ENCODE measurements at places on chromosomes 2 and 18.

- no peak for DNase-seq
Observed at GRCh38 chr2:20737505-20737904, 70.6 kb downstream of the GDF7 start.

GRCh38 chr2:230773039-230773773, 60.6 kb downstream of the CAB39 start:
- no peak for DNase-seq

DNA sequence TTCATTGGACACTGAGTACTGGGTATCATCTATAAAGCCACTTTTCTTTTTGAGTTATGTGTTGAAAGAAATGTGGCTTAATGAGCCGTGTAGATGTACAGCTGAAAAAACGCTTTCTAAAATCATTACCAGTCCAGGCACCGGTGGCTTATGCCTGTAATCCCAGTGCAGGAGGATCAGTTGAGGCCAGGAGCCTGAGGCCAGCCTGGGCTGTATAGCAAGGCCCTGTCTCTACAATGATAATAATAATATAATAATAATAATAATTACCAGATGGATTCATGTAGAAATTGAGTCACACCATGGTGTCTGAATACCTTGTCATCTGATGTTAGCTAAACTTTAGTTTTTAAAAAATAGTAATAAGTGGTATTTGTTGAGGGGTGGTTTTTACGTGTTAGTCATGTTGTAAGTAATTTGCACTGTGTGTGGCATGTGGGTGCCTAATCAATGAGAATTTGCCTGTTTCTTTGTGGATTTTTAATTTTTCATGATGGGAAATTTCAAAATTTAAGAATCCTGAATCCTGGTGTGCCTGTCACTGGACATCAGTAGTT, 30.1 kb downstream of the NCK2 start:
- DNase-seq, result no peak

- no peak for DNase-seq
Observed at GRCh38 chr2:193187816-193188215, 993.1 kb upstream of the TMEFF2 start.

- no peak for DNase-seq
Observed at GRCh38 chr2:100967716-100968115, 34.4 kb upstream of the RPL31 start.

- no peak for DNase-seq
Observed at GRCh38 chr2:158047156-158047611, 54.5 kb upstream of the UPP2 start.

DNA sequence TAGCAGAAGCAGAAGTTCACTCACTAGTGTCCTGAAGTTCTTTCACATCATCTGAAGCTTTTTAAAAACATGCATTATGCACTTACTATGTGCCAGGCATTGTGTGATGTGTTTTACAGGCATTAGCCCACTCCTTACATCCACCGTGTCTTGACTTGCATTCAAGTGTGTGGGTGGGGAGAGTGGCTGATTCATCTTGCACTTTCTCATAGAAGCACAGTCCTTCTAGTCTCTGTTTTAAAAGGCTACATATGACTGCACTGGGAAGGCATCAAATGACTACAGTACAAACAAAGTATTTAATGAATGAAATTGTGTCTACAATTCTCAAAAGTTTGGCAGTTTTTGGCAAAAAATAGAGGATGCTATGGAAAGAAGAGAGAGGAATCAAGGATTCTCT, 21.6 kb upstream of the DSC3 start:
- DNase-seq, result no peak

DNA sequence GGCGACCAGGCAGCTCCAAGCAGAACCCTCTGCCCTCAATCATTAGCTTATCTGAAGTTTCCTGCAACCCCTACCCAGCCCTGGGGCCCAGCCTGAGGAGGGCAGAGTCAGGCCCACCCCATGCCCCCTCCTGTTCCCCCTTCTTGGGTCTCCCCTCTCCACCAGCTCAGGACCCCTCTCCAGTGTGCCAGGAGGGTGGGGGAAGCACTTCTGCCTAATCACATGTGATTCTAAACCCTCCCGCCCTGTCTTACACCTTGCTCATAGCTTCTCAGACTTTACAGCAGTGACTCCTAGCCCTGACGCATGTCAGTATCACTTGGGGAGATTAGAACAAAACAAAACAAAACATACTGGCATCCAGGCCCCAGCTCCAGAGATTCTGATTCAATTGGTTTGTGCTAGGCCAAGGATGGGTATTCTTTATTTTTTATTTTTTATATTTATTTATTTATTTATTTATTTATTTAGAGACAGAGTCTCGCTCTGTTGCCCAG, 42.5 kb upstream of the ASAP2 start:
- no peak for DNase-seq

DNA sequence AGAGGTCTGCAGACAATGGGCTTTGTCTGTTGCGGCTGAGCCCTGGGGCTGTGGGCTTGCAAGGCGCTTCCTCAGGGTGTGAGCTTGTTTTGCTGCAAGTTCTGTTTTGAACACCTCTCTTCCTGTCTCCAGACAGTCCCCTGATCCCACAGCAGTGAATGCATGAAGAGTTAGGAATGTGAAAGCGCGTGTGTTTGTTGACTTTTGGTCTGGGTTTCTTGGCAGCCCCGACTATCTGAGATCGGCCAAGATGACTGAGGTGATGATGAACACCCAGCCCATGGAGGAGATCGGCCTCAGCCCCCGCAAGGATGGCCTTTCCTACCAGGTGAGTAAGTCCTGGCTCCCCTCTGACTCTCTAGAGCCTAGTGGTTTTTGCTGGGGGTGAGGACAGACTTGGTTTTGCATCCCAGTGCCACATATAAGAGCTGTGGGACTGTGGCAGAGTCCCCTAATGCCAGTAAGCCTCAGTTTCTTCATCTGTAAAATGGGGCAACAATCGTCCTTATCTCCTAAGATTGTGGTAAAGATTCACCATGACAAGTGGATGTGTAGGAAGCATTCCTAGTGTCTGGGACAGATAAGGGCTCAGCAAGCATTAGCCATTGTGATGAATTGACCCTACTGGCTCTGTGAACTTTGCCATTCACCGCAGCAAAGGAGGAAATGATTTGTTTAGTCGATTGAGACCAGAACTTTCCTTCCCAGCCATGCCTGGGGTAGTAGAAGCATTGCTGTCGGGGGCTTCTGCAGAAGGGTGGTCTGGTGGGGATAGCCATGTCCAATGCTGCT, 3.0 kb downstream of the LBH start:
- DNase-seq, result no peak

GRCh38 chr2:241187918-241188234, 601 bp upstream of the ANO7 start:
- no peak for DNase-seq

GRCh38 chr2:58730764-58731487, 489.8 kb upstream of the FANCL start:
- no peak for DNase-seq

DNA sequence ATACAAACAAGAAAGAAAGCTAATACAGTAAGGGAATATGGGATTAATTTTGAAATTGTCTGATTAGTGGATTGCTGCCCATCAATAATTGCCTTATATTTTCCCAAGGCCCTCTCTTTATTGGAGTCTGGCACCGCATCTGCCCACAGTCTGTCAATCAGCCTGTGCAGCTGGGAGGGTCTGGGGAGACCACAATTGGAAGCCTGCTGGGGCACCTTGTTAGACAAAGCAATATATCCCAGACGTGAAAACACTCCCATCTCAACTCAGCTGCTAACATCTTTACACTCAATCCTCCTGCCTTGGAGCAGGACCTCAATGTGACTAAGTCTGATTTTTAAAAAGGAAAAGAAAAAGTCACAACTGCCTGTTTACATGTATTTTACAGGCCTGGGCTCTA, 258.6 kb downstream of the SRBD1 start:
- no peak for DNase-seq

DNA sequence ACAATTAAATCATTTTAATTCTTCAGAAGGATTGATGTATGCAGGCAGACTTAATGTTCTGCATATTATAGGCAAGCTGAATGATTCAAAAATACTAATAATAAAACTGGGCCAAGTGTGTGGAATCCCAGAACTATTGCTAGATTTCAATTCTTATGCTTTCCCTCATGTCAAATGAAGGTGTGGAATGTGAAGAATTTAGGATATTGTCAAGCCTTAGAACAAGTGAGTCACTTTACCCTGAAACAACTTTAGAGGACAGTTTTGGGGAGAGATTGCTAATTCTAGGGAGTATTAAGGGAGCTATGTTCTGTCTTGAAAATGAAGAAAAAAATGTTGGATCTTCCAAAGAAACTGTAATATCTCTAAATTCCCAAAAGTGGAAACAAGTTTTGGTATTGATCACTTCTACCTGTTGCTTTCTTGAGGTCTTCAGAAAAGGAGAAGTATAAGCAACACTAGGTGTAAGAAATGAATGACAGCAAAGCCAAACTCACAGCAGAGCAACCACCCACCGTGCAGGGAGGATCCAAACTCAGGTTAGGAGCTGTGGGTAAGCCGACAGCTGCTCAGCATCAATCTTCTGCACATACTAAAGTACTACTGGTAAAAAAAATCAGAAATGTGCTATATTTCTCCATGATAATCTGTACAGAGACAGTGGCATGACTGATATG, 818.1 kb downstream of the SLC4A3 start:
- no peak for DNase-seq

DNA sequence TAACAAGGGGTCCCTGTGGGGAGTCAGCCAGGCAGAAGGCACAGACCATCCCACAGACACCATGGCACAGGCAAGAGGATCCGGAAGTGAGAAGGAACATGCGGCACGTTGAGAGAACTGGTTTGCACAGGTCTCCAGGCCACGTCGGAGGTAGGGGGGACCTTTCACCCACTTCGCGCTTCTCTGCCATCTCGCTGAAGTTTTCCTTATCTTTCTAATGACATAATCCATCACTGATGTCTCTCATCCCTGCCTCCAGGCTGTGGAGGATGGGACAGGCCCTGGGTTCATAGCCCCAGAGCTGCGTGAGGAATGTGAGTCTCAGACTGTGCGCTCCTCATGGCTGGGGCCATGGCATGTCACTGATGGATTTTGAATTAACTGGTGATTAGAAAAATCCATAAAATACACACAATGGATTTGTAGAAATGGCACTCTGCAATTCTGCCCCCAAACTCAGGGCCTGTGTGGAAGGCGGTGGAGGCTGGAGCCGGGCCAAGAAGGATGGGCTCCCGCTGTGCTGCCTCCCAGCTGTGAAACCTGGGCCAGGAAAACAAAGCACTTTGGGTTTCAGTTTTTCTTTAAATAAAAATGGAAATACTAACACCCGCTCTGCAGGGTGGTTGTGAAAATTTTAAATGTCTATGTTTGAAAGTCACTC, 113.3 kb upstream of the ALKAL2 start:
- DNase-seq, result no peak

DNA sequence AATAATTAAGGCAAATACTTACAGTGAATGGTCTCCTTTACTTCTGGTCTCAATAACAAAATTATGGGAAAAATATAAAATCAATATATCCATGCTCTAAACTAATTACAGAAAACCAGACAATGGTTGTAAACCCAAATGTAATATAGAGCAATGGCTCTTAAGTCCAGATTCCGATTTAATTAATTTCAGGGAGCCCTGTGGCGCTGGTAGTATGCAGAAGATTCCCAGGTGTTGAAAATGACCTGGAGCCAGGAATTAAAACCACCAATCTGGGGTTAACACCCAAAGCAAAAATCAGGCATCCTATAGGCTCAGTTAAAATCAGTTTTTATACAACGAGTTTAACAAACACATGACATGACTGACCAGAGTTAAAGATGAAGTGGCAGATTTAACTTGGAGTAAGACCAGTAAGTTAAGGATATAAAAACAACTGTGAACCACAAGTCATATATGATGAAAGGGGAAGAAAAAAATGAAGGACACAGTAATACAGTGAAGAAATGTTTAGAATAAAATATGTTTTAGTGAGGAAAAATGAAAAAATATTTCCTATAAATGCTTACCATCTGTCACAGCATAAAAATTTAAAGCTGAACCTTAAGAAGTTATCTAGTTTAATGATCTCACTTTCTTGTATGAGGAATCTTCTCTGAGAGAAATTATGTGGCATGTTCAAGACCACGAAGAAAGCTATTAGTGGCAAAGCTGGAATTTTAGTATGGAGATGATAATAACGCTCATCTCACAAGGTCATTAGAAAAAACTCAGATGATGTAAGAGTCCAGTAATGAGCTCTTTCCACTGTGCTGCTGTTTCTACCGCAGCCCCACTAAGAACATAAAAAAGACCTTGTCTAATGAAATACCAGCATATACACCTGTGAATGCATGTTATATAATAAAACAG, 45.8 kb upstream of the FLACC1 start:
- no peak for DNase-seq

DNA sequence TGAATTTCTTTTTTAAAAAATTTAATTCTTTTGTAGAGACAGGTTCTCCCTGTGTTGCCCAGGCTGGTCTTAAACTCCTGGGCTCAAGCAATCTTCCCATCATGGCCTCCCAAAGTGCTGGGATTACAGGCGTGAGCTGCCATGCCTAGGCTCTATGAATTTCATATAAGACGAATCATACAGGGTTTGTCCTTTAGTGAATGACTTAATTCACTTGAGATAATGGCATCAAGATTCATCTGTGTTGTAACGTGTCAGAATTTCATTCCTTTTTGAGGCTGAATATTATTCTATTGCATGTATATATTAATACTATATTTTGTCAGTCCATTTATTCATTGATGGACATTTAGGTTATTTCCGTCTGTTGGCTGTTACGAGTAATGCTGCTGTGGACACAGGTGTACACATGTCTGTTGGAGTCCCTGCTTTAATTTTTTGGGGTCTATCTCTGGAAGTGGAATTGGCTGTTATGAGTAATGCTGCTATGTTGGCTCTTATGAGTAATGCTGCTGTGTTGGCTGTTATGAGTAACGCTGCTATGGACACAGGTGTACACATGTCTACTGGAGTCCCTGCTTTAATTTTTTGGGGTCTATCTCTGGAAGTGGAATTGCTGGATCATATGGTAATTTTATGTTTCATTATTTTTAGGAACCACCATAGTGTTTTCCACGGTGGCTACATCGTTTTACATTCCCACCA, 210.6 kb downstream of the CAMKMT start:
- DNase-seq, result no peak

DNA sequence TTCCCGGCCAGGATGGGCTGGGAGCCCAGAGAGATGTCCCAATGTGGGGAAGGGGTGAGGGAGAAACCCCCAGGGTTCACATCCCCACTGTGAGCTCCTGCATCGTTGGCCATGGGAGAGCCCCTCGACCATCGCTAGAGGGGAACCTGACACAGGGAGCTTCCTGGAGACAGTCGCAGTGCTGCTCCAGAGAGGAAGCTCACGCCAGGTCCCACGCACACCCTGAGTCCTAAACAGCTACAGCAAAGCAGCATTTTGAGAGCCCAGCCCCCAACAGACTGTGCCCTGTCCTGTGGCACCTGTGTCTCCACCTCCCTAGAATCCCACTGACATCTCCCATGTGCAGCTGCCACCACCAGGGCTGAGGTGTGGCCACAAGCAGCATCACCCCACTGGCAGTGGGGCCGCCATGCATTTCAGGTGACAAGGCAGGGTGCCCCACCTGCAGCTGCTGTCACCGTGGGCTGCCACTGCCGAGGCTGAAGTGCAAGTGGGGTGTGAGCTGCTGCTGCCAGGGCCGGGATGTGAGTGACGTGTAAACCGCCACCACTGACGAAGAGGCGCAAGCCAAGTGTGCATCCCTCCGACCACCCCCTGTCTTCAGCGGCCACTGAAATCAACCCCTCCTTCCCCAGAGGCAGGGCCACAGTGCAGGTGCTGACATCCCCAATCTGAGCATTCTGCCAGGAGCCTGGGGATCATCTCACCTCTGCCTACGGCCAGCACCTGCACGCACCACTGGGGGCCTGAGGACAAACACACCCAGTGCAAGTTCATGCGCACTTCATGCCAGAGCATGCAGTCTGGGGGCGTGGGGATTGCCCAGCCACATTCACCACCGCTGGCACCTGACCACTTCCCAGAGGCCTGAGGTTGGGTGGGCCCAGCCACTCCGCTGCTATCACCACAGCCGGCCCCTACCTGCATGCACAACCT, 467.7 kb upstream of the SALL3 start:
- no peak for DNase-seq

GRCh38 chr2:12651641-12652040, 65.1 kb upstream of the TRIB2 start:
- DNase-seq, result no peak

All from hypothalamus (tissue), 51 donors.